ENCODE measurements at places on chromosomes 1 and 21. TPM values are rescaled to one million over a fixed set of nuclear protein-coding genes. Genes with fewer than 3 reads are reported as not detected.

DNA sequence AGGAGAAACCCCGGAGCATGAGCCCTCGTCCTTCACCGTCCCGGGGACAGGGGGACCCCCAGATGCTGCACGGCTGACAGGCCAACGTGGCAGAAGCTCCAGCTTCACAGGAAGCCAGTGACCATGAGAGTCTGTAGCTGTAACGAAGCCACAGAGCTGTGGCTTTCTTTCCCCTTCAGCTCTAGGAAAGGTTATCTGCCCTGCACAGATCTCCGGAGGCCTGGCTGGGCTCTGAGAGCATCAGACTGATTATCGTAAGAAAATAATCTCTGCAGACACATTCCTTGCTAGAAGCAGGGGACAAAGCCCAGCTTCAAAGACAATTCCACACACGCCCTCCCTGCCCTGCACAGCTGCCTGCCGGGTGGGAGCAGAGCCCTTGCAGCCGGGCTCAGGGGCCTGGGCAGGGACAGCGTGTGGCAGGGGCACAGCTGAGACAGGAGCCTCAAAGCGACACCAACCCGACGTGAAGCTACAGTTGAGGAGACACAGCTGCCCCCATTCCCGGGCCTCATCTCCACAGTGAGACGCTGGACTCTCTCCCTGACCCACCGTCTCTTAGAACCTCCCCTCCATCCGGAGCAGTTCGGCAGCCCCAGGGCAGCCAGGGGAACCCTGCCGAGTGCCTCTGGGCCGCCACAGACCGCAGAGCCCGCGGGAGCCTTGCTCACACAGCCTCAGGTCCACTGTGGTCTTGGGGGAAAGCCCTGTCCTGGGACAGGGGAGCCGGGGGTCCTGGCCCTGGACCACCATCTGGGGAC lies 30.6 kb downstream of the POFUT2 start:
- no peak for DNase-seq

GRCh38 chr1:112718691-112719418 lies 3.7 kb upstream of the PPM1J start:
- DNase-seq = no peak

- DNase-seq = no peak
These were observed 707 bp downstream of the PRCC start for GRCh38 chr1:156767879-156768604.

DNA sequence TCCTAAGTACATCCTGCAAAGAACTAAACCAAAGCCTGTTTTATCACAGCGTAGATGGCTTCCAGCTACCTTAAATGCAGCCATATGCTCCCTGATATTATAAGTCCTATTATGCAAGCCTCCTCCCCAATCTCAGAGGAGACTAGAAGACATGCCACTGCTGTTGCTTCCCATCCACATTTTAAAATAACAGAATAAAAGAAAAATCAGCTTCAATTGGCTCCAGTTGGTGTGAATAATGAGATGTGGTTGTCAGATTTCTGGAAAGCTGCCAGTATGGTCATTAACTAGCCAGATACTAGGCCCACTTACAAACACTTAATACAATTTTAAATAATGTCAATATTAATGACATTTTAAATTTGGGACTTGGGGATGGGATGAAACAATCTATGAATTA lies 25.7 kb downstream of the WARS2 start:
- no peak for DNase-seq

- no peak for DNase-seq
These were observed 24.1 kb downstream of the SMYD3 start for GRCh38 chr1:246482805-246483568.

GRCh38 chr1:41380195-41380594 lies 19.0 kb downstream of the FOXO6 start:
- no peak for DNase-seq

DNA sequence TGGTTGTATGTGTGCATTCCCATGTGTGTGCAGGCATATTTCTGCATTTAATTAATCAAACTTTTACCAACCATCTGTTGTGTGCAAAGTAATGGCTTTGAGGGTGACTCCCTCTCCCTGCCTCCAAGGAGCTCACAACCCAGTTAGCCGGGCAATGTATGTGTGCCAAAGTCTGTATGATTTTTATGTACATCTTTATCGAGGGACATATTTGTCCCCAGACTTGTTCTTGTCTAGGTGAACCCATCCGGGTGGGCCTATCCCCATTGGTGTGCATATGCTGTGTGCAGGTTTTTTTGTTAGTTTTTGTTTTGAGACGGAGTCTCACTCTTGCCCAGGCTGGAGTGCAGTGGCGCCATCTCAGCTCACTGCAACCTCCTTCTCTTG lies 1.8 kb downstream of the SYTL1 start:
- DNase-seq = no peak

DNA sequence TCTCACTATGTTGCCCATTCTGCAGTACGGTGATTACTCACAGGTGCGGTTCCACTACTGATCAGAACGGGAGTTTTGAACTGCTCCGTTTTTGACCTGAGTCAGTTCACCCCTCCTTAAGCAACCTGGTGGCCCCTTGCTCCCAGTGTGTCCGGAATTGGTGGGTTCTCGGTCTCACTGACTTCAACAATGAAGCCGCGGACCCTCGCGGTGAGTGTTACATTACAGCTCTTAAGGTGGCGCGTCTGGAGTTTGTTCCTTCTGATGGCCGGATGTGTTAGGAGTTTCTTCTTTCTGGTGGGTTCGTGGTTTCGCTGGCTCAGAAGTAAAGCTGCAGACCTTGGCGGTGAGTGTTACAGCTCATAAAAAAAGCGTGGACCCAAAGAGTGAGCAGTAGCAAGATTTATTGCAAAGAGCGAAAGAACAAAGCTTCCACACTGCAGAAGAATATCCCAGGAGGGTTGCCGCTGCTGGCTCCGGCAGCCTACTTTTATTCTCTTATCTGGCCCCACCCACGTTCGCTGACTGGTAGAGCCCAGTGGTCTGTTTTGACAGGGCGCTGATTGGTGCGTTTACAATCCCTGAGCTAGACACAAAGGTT lies 17.6 kb upstream of the PARP1 start:
- no peak for DNase-seq

DNA sequence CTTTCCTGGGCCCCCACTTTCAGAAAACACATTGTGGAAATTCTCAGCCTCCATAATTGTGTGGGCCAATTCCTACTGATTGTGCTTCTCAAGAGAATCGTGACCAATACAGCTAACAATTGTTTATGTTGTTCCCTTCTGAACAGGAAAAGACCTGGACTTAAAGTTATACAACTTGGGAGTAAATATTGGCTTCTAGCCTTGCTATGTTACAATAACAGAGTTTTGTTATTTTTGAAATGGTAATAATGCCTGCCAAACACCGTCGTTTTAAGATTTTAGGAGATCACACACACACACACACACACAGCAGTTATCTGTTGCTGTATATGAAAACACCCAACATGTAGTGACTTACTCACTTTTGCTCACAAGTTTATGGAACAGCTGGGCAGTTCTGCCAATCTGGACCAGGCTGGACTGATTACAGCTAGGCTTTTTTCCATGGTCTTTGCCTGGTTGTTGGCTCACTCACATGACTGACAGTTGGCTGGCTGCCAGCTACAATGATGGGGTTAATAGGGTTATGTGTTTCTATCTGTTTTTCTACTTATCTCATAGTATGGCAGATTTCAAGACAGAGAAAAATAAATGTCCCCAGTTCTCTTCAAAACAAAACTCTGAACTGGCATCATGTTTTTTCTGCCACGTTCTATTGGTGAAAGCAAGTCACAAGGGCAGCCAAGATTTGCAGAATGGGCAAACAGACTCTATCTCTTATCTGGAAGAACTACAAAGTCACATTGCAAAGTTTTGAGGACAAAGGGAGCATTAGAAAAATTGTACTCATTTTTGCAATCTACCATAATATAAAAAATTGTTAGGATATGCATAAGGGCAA lies 447.5 kb downstream of the NEGR1 start:
- no peak for DNase-seq

DNA sequence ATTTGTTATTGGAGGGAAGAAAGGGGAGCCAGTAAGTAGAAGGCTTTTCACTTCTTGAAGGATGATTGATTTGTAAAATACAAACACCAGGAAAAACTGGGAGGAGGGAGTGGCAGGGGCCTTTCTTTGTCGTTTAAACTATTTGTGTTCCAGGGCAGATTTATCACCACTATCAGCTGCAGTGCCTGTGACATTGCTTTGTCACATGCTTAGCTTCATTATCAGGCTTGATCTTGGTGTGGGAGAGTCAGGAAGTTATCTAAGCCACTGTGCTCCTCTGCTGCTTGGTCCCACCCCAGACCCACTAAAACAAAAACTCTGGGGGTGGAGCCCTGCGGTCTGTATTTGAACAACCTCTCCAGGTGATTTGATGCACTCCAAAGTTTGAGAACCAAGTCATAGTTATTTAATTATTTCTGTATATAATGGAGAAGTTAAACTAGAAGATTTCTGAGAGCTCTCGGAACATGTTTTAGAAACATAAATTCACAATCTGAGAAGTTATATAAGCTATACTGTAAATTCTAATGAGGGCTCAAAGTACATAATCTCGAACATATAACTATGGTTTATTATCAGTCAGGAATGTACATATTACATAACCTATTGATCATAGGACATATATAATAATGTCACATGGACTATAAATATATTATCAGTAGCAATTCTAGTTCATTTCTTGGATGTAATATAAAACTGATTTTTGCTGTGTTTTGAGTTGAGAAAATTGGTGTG lies 87.9 kb downstream of the CDC14A start:
- no peak for DNase-seq

- DNase-seq = no peak
These were observed 10.1 kb upstream of the EPRS1 start for GRCh38 chr1:220056374-220056773.

DNA sequence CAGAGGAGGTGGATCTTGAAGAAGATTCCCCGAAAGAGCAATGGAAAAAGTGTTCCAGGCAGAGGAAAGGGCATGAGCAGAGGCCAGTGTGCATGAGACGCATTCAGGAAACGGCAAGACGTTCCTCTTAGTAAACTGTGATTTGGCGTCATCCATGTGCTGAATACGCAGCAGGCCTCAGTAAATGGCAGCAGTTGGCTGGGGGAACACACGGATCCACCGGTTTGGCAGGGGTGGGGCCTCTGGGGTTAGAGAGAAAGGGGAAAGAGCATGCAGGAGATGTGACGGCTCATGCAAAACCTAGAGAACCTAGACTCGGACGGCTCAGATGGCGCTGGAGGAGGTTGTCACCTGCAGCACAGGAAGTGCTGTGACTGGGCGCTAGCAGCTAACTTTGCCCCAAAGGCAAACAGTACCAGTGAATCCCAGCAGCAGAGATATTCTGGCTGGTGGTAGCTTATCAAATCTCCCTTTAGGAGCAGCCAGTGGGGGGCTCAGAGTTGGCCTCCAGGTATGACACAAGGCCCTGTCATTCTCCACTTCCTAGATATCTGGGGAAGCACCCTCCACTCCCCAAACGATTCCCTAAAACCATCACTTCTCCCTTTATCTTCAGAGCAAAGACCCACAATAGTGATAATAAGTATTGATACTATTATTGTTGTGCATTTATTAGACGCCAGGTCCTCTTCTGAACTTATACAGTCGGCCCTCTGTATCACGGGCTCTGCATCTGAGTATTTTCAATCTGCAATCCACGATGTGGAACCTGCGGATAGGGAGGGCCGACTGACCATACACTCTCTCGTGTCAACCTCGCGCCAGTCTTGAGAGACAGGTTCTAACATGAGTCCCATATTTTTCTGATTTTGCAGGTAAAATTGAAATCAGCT lies 7.6 kb downstream of the LAPTM5 start:
- DNase-seq = no peak

- DNase-seq = no peak
These were observed 143.0 kb downstream of the MRPL39 start for GRCh38 chr21:25464275-25464674.

Gene FCRL5
- total RNA-seq = not detected

Gene ZMYM4
- 65.5 TPM for total RNA-seq

Gene NTRK1
- total RNA-seq = 0.10 TPM

Gene SMCP
- not detected for total RNA-seq

Gene C1QB
- not detected for total RNA-seq

Data from astrocyte (in vitro differentiated cells and primary cell).